ENCODE measurements at places on chromosomes 2 and 18.

- DNase-seq, result no peak
Measured at GRCh38 chr18:73707035-73707434, 440.6 kb downstream of the FBXO15 start.

DNA sequence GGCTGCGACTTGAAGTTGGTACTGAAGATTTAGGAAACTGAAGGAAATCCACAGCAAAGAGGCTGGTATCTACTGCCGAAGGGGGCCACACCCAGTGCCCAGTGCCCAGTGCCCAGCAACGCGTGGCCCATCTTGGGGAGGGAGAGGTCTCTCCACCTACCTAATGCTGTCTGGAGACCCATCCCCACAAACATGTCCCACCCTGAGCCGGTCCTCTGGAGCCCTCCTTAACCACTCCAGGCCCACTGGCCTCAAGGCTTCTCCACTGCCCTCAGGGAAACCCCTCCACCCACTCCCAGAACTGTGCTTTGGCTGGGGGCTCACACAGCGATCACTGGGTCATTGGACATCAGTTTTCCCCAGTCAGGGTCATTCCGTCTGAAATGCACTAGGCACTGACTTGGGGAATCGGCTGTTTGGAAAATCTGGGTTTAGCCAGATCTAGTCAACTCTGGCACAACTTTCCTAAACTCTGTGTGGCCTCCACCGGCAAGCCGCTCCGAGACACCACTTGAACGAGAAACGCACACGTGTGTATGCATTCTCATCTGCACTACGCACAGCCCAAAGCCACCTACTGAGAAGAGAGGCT lies 20.1 kb downstream of the GPR55 start:
- DNase-seq, result no peak

GRCh38 chr2:128596396-128597120 lies 277.9 kb upstream of the HS6ST1 start:
- no peak for DNase-seq

GRCh38 chr2:134818321-134818720 lies 20.1 kb upstream of the ACMSD start:
- no peak for DNase-seq

GRCh38 chr18:35407871-35408481 lies 30.8 kb upstream of the ZNF396 start:
- DNase-seq, result no peak

GRCh38 chr2:167017021-167017420 lies 128.7 kb downstream of the XIRP2 start:
- no peak for DNase-seq

GRCh38 chr2:43051338-43051737 lies 175.1 kb downstream of the ZFP36L2 start:
- DNase-seq, result peak; percentile 10
